ENCODE measurements at places on chromosomes 1 and 21.

DNA sequence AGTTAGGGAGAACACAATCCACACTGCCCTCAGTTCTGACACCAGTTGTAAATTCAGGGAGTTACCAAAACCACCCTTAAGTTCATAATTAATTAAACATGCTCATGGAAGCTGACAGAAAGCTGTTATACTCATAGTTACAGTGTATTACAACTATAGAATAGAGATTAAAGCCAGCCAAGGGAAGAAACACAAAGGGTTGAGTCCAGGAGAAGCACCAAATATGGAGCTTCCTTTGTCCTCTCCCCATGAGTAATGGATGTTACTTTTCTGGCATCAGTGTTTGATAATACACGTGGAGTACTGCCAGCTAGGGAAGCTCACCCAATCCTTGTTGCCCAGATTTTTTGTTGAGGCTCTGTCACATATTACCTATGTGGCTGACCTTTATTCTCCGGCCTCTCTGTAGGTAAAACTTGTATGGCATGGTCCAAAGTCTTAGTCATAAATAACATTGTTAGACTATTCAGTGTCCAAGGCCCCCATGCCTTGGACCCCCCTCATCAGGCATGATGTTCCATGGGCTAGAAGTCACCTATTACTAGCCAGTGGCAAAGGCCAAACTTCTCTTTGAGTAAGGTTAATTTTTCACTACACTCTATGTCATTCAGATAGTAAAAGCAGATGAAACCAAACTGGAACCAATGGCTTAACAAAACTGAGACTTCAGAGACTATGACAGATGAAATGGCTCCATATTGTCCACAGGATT, 175.7 kb downstream of the GPR52 start:
- DNase-seq = no peak

DNA sequence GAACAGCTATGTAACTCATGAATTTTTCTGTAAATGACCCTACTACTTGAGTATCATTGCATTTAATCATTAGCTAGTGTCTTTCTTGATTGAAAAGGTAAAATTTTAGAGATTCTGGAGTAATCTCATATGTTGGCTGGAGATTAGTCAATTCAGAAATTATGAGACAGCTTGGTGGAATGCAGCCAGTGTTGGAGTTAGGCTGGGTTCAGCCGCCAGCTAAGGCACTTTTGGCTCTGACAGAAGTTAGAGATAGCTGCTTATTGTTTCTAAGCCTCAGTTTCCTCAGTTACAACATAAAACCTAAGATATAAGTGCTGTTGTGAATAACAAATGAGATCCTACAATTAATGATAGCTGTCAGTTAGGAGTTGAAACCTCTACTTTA, 49.4 kb downstream of the TBCE start:
- DNase-seq = no peak

GRCh38 chr1:243916160-243916559, 66.1 kb upstream of the AKT3 start:
- DNase-seq = no peak

DNA sequence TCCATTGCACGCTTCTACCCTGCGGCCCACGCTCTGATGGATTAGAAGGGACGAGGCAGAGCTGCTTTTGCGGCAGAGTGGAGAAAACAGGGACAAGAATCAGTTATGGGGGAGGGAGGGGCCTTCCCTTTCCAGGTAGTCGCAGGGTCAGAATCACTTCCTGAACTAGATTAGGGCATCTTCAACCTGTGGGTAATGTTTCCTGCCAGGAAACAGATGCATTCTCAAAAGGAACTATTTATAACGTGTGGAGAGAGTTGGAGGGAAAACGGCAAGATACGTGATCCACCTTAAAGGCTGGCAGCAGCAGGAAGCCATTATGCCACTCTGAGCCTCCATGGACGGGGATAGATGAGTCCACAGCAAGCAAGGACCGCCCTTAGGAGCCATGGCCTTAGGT, 59.9 kb upstream of the CNTN2 start:
- no peak for DNase-seq

DNA sequence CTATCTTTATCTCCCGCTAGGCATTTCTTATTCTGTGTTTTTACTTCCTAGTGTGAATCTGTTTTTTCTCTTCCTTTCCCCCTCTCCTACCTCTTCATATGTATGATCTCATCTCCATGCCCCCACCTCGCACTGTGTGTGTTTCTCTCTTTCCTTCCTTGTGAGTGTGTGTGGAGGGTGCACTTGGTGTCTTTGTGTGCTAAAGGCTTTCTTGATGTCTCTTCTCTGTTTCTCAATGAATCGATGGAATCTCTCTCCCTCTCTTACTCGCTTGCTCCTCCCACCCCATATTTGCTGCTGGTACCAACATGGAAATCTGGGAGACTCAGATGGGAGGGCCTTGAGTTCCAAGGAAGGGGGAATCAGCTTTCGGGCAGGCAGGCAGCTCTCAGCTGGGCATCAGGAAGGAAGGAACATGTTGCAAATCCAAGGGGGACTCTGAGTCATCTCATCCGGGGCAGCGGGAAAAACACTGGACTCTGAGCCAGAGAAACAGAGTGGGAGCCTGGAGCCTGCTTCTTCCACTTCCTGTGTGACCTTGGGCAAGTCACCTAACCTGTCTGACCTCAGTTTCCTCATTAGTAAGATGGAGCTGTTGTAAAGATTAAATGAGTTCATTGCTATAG, 147.5 kb downstream of the PTPRU start:
- peak; percentile 16 for DNase-seq

DNA sequence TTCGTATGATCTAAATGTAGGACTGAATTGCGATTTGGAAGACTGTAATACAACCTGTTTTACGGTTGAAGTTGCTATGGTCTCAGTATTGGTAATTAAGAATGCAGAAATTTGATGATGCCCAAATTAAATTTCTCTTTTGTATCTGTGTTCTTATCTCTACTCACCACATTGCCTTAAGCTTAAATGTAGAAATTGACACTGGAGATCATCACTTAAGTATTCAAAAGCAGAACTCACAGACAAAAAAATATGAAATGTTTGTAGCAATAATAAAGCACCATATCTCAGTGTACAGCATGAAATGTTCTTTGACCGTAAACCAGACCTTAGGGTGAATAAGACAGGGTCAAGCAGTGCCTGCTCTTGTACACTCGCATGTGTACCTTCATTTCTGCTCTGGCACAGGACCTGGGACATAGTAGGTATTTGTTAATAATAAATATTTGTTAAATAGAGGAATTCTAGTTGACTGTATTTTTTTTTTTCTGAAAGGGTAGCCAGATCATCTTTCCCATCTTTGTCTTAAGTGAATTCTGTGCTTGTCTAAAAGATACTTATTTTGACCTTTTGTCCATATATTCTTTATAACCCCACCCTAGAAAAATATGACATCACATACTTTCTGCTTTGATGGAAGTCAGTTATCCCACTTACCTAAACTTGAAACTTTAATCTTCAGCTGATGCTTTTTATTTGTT, 1.5 kb downstream of the CDC7 start:
- no peak for DNase-seq

DNA sequence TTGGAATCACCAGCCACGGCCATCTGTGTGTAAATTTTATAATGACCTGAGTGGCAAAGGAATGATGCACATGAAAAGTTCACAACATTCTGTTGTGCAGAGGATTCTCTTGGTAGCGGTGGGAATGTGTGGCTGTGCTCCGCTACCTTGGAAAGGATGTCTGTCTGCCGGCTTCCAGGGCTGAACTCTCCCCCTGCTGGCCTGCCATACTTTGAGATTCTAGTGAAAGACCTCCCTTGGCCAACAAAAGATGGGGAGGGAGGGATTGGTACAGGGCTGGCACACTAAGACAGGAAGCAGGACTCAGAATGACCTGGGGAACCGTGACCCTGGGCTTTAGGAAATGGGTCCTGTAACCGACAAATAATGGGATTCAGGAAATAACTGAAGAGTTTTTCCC, 194.5 kb upstream of the PLD5 start:
- no peak for DNase-seq

DNA sequence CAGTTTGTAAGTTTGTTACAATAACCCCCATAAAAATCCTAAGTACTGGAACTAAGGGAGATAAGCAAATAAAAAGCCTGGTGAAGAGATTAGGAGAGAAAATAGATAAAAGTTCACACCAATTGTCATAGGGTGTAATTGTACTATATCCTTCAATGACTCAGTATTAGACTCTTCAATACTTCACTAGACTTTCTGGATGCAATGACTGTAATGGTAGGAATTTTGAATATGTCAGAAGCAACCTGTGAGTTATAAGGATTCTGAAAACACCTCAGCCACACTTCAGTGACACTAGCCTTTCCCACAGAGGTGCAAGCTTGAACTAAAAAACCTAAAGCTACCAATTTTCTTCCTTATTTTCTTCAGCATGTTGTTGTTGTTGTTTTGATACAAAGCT, 147.9 kb downstream of the PTGER3 start:
- no peak for DNase-seq

DNA sequence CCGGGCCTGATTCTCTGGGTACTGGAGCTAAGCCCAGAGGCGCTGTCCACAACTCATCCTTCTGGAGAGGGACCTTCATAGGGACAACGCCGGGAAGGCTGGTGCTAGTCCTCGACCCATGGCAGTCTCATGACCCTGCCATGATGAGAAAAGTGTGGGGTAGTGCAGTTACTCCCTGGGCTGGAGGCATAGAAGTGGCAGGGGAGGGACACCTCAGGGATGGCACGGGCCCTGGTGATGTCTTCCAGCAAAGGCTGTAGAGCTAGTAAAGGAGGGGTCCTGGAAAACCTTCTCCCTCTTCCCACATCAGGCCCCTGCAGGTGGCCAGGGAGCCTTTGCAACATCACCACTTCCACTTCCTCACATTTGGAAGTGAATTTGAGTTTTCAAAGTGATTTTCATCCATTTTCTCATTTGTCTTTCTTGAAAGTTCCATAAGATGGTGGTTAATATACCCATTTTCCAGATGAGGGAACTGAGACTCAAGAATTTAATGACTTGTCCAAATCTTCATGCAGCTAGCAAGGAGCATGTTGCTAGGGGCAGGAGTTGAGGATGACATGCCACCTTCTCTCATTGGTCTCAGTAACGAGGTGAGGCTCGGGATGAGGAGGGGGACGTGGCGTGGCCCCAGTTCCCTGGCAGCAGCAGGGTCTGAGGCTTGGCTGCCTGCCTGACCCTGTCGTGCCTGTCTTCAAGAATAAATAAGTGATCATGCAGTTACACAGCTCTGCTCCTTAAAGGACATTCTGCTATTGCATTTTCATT, 3.3 kb upstream of the GOLT1A start:
- no peak for DNase-seq

GRCh38 chr1:8736927-8737326, 80.5 kb downstream of the RERE start:
- DNase-seq = no peak

- DNase-seq = no peak
Observed at GRCh38 chr1:206041640-206042039, 11.3 kb upstream of the RHEX start.

GRCh38 chr1:183191833-183192232, 5.8 kb downstream of the LAMC2 start:
- peak; percentile 37 for DNase-seq

DNA sequence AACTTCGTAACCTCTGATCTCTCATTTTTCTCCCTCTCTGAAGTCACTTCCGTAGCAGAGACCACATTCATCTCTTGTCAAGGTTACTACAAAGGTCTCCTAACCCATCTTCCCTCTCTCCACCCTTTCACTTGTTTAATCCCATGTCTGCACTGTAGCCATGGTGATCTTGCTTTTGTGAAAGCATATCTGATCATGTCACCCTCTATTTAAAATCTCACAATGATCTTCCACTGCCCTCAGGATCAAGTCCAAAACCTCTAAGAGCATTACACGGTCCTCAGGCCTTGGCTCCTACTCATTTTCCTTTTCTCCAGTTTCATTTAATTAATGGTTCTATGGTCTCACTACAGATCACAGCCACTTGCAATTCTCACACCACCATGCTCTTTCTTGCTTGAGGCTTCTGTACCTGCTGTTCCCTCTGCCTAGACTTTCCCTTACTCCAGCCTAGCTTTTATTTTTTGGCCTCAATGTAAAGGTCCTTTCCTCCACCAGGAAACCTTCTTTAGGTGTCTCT, 12.1 kb downstream of the ARHGEF11 start:
- DNase-seq = no peak

- DNase-seq = no peak
Observed at GRCh38 chr1:7094086-7094485, 308.8 kb downstream of the CAMTA1 start.

DNA sequence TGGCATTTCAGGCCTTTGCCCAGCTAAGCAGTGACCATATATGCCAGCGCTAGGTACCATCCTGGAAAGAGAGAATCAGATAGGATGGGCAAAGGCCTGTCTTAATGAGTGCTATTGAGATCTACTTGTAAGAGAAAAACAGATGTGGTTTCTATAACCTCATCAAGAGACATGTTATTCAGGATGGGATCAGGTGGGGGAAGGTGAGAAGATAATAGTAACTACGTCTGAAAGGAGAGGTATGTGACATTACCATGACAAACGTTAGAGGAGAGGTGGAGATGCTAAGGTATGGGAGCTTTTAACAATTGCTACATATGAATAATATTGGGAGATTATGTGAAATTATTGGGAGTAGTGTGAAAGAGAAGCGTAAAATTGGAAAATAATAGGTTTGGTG, 204.2 kb upstream of the PLXNA2 start:
- DNase-seq = no peak

- no peak for DNase-seq
Observed at GRCh38 chr1:202244841-202245261, 51.3 kb downstream of the LGR6 start.

- no peak for DNase-seq
Observed at GRCh38 chr1:36608272-36608671, 125.6 kb upstream of the CSF3R start.

- DNase-seq = no peak
Observed at GRCh38 chr1:189500778-189501177, 976.9 kb downstream of the BRINP3 start.

Data from HFF-Myc (cell line).